T-helper 1 cell (primary cell): ENCODE measurements at places on chromosomes 2 and 18.

GRCh38 chr18:50696436-50696835, 123.4 kb downstream of the MRO start:
- no peak for DNase-seq

GRCh38 chr18:80200171-80200931, 47.0 kb downstream of the PARD6G start:
- no peak for DNase-seq

DNA sequence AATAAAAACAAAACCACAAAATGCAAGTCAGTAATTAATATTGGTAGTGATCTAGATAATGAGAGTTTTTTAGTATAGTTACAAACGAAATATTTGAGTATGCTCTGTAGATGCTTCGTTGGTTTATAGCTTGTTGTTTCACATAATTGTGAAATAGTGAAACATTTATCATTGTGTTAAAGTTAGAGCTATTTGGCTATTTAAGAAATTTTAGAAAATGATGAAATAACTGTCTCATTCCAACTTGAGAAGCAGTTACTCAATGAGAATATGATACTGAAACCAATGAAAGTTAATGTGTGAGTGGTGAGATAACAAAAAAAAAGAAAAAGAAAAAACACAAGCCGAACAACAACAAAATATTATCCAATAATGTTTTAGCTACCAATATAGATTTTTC, 475.6 kb upstream of the ZEB2 start:
- DNase-seq, result no peak

- no peak for DNase-seq
Observed at GRCh38 chr18:60935041-60935910, 398.0 kb upstream of the CDH20 start.

- no peak for DNase-seq
Observed at GRCh38 chr18:22827216-22827615, 105.9 kb upstream of the RBBP8 start.

DNA sequence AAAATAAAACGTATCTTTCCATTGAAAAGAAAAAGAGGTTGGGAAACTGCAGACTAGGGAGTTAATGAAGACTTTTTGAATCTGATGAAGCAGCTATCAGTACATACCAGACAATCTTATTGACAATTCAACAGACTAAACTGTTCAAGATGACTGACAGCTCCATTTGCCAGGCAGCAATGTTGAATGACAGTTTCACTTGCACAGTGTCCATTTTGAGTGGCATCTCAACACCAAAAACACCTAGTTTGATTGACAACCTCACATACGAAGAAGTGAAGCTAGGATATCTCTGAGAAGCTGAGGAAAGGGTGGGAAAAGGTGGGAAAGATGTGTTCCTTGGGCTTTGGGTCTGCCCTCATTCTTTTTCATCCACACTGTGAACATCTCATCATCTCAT, 315.0 kb upstream of the SYT4 start:
- DNase-seq, result no peak

DNA sequence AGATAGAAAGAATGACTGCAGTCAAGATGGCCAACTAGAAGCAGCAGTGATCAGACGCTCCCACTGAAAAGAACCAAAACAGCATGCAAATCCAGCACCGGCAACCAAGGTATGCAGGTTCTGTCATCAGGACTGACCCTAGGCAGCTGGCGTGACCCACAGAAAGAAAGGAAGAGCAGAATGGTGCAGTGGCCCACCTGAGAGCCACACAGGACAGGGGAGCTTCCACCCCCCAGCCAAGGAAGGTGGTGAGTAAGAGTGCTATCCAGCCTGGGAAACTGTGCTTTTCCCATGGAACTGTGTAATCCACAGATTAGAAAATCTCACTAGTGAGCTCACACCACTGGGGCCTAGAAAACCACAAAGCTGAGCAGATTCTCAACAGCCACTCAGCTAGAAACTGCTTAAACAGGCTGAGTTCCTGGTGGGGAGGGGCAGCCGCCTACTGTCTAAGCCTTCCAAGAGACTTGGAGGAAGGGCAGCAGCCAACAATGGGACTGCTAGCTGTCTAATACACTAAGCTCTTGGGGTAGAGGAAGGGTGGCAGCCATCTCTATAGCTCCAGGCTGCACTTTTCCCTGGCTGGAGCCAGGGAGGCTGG, 127.9 kb downstream of the EVA1A start:
- no peak for DNase-seq

DNA sequence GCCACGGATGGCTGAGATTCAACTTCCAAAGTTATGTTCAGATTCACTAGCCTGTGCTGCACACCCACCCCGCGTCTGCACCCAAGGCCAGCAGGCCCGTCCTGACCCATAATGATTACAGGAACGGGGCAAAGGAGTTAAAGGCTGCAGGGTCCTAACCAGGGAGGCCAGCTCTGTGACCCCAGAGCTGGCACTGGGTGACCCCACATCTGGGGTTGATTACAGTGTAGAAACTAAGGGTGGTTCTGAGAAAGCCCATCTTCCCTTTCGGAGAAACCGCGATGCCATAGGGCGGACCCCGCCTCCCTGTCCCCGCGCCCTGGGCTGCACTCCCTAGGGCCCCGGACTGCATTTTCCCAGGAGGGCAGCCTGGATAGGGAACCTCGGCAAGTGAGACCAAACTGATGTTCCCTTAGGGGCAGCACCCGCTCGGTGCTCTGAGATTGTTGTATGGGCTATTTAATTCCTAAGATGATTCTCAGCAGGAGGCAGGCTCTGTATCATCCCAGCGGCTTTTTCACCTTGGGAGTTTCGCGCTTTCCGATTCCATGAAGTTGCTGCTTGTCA, 2.2 kb upstream of the GPR148 start:
- no peak for DNase-seq

GRCh38 chr2:609881-610280, 67.3 kb downstream of the TMEM18 start:
- no peak for DNase-seq
